ENCODE measurements at places on chromosomes 2 and 18.

- no peak for DNase-seq
Measured at GRCh38 chr2:108946442-108946841, 42.6 kb downstream of the EDAR start.

- no peak for DNase-seq
Measured at GRCh38 chr2:231429901-231430300, 34.4 kb downstream of the NCL start.

- DNase-seq = no peak
Measured at GRCh38 chr2:237661270-237661669, 33.9 kb downstream of the LRRFIP1 start.

DNA sequence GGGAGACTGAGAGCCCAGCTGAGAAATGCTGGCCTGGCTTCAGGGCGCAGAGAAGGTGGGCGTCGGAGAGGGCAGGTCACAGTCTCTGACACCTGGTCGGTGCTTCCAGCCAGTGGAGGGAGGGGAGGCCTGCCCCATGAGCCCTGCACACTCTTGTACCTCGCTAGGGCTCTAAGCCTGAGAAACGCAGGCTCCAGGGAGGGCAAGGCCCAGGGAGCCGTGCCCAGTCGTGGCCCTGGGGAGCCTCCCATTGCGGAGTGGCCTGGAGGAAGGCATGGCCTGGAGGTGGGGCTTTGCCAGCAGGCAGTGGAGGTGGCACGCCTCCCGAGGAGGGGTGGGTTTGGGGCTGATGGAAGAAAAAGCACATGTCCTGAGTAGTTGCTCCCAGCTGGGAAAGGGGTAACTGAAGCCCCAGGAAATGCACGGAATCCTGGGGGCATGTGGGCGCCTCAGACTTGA, 39.0 kb downstream of the MTERF4 start:
- DNase-seq = no peak

- no peak for DNase-seq
Measured at GRCh38 chr2:20317197-20317596, 33.4 kb downstream of the PUM2 start.

- peak; percentile 28 for DNase-seq
Measured at GRCh38 chr2:188971432-188971861, 2.7 kb upstream of the COL3A1 start.
